ENCODE measurements at places on chromosomes 7 and 10. TPM values are rescaled to one million over a fixed set of nuclear protein-coding genes. Genes with fewer than 3 reads are reported as not detected.

NUDT13 gene
- 2.3 TPM for total RNA-seq

CALY gene
- not detected for total RNA-seq

GRCh38 chr10:4043897-4044665 is 259.1 kb upstream of the KLF6 start:
- DNase-seq: no peak
- no peaks in the 10 kb centered on the region for H3K27me3 ChIP-seq
- H3K4me1 ChIP-seq: peaks cover 17% of the 10 kb centered on the region
- no peak overlapping the region for H3K4me3 ChIP-seq

GRCh38 chr7:90824386-90825307 is 228.5 kb downstream of the CDK14 start:
- DNase-seq: no peak
- no peak overlapping the region for H3K27ac ChIP-seq
- no peaks in the 10 kb centered on the region for H3K4me1 ChIP-seq
- peaks cover 10% of the 10 kb centered on the region for H3K36me3 ChIP-seq

NME8 gene
- total RNA-seq: not detected

AKR1C8 gene
- total RNA-seq: not detected

- no peaks in the 10 kb centered on the region for H3K4me1 ChIP-seq
- peaks cover 3% of the 10 kb centered on the region for H3K27me3 ChIP-seq
- H3K27ac ChIP-seq: no peak overlapping the region
- H3K36me3 ChIP-seq: no peaks in the 10 kb centered on the region
These were observed 11.7 kb downstream of the SRPK2 start for GRCh38 chr7:105376908-105377533.

GRCh38 chr7:18580950-18581349 is 85.4 kb downstream of the HDAC9 start:
- H3K4me3 ChIP-seq: no peak overlapping the region
- H3K4me1 ChIP-seq: peaks cover 7% of the 10 kb centered on the region
- no peak for DNase-seq
- no peak overlapping the region for H3K27ac ChIP-seq
- H3K27me3 ChIP-seq: no peaks in the 10 kb centered on the region

CCNY gene
- 169 TPM for total RNA-seq

DNA sequence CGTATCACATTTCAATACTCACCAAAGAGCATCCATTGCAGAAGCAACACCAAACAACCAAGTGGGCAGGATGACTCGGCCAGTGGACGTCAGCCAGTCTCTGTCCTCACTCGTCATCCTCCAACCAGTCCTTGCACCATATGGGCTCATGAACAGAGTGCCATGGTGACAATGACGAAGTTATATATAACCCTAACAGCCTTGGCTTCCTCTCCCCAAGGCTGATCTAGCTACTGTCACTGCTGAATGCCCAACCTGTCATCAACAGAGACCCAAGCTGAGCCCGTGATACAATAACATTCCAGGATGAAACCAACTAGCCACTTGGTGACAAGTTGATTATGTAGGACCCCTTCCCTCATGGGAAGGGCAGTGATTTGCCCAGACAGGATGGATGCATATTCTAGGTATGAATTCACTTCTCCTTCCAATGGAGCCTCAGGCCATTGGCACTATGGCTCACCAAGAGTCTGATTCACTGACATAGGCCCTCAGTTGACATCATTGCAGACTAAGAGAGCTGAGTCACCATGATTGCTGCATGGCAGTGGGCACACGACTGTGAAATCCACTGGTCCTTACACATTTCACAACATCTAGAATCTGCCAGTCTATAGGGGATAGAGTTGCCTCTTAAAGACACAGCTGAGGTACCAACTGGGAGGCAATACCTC is 26.3 kb upstream of the PPIF start:
- H3K4me1 ChIP-seq: peaks cover 15% of the 10 kb centered on the region
- H3K4me3 ChIP-seq: no peak overlapping the region
- peaks cover 10% of the 10 kb centered on the region for H3K27me3 ChIP-seq
- no peak overlapping the region for H3K27ac ChIP-seq
- peaks cover 7% of the 10 kb centered on the region for H3K36me3 ChIP-seq

DNA sequence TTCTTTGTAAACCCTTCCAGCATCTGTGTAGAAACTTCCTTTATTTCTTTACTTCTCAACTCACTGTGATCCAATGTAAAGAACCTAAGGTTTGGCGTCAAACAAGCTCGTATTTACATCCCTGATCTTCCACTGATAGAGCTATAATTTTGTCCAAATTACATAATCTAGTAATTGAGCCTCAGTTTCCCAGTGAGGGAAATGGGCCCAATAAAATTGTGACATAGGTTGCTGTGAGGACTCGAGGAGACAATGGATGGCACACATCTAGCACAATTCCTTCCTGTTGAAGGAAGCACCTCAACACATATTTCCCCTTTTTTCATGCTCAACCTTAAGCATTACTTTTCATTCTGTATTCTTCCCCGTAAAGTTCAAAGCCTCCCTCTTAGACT is 193.3 kb upstream of the BMPER start:
- H3K27me3 ChIP-seq: peaks cover 2% of the 10 kb centered on the region
- H3K36me3 ChIP-seq: no peaks in the 10 kb centered on the region
- peaks cover 19% of the 10 kb centered on the region for H3K4me1 ChIP-seq
- no peak overlapping the region for H3K27ac ChIP-seq
- no peak for DNase-seq

SERPINE1 gene
- 0.80 TPM for total RNA-seq

GRCh38 chr10:80894311-80894791 is 356.6 kb downstream of the SH2D4B start:
- H3K36me3 ChIP-seq: no peaks in the 10 kb centered on the region
- no peak overlapping the region for H3K4me3 ChIP-seq
- H3K4me1 ChIP-seq: peaks cover 34% of the 10 kb centered on the region
- DNase-seq: no peak

DNA sequence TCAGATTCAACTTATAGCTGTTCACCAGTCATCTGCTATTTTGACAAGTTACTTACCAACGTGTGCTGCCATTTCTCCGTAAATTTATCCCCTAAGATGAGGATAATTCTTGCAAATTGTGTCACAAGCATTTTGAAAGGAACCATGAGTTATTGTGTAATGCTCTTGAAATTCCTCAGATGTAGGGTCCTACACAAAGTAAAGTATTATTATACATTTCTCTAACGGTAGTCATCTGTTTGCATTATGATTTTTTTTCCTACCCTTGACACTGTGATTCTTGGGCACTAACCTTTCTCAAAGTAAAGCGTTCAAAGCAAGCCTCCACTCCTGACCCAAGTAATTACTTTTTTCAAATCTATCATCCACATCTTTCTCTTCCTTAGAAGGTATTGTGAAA is 8.1 kb downstream of the HERC4 start:
- no peak overlapping the region for H3K4me3 ChIP-seq
- H3K27me3 ChIP-seq: no peaks in the 10 kb centered on the region
- no peak for DNase-seq

DNA sequence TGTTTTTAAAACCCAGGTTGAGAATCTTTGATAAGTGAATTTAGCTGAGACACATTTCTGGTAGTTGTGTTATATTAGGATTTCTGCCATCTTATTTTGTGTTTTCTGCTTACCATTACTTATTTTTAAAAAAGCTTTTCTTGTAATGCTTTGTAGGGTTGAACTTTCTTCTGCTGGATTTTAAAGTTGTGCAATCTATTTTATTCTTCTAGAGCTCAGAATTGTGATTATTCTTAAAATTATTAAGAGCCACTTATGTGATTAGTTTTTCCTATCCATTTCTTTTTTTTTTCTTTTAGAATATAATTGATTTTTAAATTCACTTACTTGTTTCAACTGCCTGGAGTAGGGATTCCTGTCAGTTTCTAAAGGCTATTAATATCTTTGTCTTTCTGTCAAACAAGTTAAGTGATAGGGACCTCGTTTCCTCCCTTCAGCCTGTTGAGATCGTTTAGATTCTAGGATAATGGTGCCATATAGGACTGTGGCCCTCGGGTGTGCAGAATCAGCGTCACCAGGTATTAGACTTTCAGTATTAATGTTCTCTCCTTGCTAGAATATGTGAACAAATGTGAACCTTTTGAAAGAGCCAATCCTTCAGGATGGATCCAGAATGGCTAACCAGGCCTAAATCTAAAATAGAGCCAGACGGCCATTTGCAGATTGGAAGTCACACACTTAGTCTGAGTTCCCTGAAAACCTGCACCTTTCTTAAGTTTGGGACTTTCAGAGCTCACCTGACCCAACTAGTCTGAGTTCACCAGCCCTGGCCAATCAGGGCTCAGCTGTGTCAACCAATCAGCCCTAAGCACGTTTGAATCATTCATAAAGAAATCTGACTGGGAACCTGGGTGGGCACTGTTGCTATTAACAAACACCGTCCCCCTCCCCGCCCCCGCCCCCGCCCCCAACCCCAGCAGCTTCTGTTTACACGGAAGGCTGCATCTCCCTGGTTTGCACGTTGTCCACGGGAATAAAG is 26.2 kb downstream of the CUX1 start:
- no peak for DNase-seq
- peaks cover 17% of the 10 kb centered on the region for H3K36me3 ChIP-seq
- H3K27ac ChIP-seq: no peak overlapping the region
- H3K27me3 ChIP-seq: peaks cover 6% of the 10 kb centered on the region
